Aorta (tissue), 5 donors: ENCODE measurements at places on chromosomes 3 and 15.

GRCh38 chr15:36579792-36580431 lies 486 bp downstream of the CDIN1 start:
- DNase-seq: no peak

GRCh38 chr3:153159771-153160397 lies 2.1 kb upstream of the RAP2B start:
- DNase-seq: no peak

DNA sequence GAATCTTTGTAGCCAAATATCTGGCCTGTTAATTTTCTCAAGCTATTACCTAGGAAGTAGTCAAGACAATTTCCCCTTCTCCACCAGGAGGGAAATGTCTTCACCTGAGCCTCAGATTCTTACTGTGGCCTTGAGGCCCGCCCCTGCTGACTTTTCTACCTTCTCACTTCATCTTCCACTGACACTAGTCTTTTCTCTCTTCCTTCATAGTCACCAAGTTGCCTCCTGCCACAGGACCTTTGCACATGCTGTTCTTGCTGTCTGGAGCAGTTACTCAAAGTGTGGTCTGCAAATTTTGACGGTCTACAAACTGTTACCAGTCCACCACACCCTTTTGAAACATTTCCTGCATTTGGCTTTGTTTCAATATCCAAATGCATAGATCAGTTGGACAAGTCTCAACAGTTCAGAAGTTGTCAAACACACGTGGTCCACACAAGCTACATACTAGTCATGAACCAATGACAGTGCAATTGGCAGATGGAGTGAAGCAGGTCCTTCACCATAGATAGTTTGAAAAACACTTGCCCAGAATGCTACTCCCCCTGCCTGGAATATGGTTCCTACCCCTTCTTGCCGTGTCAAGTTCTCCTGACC lies 100.5 kb downstream of the OSBPL10 start:
- DNase-seq: no peak

GRCh38 chr15:99213187-99213811 lies 36.1 kb downstream of the TTC23 start:
- peak; percentile 93 for DNase-seq

- DNase-seq: peak; percentile 31
These were observed 50.3 kb downstream of the ABTB1 start for GRCh38 chr3:127723011-127723567.

DNA sequence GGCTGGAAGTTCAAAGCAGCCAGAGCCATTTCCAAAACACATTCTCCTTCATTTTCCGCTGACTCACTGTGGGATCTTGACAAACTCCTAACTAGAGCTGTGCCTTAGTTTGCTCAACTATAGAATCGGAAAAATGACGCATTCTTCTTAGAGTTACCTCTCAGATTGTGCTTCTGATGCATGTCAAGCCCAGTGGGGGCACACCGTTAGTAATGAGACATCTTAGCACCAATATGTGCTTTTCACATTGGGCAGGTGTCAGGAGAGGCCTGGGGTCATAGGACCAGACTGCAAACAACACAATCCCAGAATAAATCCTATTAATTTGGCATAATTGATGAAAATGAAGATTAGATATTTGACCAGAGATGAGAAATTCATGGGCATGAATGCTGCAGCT lies 71.3 kb upstream of the UBE3A start:
- no peak for DNase-seq

GRCh38 chr15:28936481-28936881 lies 50.7 kb downstream of the APBA2 start:
- peak; percentile 12 for DNase-seq

GRCh38 chr15:57785959-57786358 lies 79.4 kb downstream of the POLR2M start:
- no peak for DNase-seq

DNA sequence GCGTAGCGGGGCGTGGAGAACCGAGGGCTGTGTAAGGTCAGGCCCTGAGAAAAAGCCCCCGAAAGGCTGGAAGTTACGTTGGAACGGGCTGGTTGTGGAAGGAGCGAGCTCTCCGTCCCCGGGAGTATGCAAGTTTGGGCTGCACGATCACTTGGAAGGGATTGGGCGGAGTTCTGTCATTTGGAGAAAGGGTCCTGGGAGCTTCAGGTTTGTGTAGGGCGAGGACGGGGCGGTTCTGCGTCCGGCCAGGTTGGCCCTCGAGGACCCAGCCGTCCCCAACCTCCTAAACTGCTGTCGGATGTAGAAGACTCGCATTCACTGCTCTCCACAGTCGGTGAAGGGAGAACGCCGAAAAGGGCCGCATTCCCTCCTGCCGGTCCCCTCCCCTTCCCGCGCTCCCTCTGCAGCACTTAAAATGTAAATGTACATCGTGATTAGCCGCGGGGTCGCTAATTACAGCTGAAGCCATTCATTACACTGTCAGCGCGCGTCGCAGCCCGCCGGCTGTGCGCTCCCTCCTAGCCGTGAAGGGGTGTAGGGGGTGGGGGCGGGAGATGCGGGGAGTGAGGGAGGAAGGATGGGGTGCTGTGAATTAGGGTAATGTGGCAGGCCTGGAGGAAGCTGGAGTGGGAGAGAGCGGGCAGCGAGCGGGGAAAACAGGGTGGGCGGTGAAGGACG lies 2.5 kb upstream of the RPP25 start:
- DNase-seq: no peak

DNA sequence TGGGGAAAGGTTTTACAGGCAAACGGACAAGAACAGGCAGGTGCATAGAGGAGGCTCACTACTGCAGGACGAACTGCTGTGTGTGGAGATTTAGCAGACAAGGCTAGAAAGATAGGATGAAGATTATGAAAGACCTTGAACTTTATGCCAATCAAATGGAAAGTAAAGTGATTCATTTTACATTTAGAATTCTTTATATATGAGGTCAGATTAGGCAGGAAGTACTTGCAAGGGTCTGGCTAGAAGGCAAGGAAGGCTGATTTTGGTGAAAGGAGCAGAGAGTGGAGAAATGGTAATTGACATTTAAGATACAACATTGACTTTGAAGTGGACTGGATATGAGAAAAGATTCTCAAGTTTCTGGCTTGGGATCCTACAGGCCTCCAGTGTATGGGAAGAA lies 33.6 kb downstream of the PLSCR4 start:
- no peak for DNase-seq

GRCh38 chr15:39609166-39609916 lies 28.5 kb downstream of the THBS1 start:
- DNase-seq: no peak

DNA sequence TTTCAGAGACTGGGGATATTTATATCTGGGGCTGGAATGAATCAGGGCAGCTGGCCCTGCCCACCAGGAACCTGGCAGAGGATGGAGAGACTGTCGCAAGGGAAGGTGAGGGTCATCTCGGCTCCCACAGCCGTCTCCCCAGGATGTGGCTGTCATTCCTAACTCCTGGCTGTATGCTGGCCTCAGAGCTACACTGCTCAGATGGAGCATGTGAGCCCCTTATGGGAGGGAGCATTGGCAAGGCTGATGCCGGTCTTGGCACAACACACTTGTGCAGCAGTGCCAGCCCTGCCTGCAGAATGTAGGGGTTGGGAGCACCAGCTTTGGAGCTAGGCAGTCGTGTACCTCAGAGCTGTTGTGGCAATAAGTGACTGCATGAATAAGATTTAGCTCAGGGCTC lies 5.2 kb downstream of the RCCD1 start:
- DNase-seq: peak; percentile 91

DNA sequence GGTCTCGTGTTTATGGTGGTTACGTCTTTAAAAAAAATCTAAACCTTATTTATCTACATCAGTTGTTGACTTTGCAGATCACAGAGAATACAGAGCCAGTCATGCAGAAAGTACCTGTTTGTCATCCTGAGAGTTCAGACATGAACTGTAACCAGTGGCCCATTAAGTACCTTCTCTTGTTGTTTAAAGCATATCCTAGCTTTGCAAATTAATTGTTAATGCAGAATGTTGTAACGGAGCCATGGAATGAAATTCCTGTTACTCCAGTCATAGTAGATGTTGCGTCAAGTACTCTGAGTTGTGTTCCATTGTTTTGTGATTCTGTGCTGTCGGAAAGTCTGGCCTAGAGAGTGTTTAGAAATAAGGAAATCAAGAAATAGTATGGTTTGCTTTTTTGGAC lies 205.2 kb downstream of the RBMS3 start:
- no peak for DNase-seq

DNA sequence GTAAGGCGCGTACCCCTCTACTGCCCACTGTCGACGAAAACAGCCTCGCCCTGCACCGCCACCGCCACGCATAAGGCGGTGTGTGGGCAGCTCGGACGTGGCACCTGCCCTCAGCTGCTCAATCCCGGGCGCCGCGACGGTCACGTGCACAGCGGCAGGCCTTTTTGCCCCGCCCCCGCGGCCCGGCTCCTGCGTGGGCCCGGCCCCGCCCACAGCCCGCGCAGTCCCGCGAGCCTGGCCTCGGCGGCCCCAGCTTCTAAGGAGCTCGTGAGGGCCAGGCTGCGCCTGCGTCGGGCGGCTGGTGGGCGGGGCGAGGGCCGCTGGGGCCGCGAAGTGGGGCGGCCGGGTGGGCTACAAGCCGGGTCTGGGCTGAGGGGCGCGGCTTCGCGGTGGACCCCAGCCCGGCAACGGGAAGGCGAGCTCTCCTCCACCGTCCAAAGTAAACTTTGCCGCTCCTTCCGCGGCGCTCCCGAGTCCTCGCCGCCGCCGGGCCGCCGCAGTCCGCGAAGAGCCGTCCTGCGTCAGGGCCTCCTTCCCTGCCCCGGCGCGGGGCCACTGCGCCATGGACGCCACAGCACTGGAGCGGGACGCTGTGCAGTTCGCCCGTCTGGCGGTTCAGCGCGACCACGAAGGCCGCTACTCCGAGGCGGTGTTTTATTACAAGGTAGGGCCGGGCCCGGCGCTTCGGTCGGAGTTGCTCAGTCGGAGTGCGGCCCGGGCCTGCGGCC lies at the start of gene CAPN7:
Gene CAPN7, plus strand, starts transcription at position 313 of the 728 bp plus-strand sequence. Its CDS starts 250 bp downstream, at position 563.
- DNase-seq: peak; percentile 96

GRCh38 chr3:88005066-88005465 lies 53.7 kb downstream of the CGGBP1 start:
- no peak for DNase-seq

- no peak for DNase-seq
These were observed 23.8 kb upstream of the ABI3BP start for GRCh38 chr3:101017017-101017416.

DNA sequence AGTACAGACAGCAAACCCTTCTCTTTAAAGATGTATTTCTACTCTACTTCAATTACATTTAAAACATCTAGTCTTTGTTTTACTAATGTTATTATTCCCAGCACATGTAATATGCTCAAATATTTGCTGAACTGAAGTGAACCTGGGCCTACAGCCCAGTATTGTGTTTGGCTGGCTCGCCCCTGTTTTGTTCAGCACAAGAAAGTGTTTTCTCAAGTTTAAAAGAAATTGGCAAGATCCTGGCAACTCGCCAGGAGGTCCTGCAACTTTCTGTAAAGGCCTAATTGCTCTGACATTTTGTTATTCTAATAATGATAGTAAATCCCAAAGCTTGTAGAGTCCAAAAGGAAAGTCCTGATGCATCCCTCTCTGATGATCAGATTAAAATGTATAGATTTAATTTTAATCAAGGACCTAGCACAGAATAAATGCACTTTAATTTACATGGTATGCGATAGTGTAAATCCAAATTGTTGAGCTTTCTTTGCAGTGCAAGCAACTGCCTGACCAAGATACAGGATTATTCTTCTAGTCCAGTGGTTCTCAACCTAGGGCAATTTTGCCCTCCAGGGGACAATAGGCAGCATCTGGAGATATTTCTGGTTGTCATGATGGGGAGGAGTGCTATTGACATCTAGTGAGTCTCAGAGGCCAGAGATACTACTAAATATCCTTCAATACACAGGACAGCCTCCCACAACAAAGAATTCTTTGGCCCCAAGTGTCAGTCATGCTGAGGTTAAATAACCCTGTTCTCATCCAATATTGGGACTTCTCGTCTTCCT lies 35.7 kb upstream of the TMOD3 start:
- no peak for DNase-seq
